Stimulated activated naive CD4-positive, alpha-beta T cell treated with Interleukin-2 at 50 U/mL for 16 hours (primary cell): ENCODE measurements at places on chromosomes 7 and 10.

- DNase-seq: no peak
These were observed 517.4 kb upstream of the ZMIZ1 start for GRCh38 chr10:78551184-78552005.

- DNase-seq: no peak
These were observed 110.0 kb upstream of the MYO3A start for GRCh38 chr10:25824050-25824449.

DNA sequence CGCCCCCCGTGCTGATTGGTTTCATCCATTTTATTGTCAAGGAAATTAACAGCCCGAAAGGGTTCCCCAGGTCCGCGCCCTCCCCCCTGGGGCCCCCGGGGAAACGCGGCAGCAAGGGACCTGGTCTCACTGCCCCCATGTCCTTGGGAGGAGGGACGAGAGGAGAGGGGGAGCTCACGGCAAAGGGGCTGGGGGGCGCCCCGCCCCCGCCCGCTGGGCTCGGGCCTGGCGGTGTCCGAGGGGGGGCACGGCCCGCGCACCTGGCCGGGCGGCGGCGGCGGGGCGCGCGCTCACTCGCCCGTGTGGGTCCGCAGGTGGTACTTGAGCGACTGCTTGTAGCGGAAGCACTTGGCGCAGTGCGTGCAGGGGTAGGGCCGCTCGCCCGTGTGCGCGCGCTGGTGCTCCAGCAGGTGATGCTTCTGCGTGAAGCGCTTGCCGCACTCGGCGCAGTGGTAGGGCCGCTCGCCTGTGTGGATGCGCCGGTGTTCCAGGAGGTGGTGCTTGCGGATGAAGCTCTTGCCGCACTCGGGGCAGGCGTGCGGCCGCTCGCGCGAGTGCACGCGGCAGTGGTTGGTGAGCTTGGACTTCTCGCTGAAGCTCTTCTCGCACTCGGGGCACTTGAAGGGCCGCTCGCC is 29.3 kb downstream of the ZNF777 start:
- DNase-seq: no peak

DNA sequence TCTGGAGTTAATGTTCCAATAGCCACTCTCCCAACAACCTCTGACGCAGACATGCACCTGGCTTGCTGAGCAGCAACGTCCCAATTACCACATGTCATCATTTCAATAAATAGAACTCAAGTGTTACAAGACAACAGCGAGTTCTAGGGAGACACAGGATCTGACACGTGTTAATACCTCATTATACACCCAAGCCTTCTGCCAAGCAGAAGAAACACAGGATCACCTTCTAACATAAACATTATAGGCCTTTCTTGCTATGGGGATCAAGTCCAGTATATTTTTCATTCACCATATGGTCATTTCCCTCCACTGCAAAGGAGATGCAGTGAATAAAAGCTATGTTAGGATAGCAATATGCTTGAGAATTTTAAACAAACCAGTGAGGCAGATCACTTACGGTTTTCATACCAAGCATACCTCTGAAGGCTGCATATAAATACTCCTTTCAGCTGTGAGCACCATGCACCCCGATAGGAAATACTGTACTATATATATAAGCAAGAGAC is 74.2 kb downstream of the JAZF1 start:
- DNase-seq: no peak

DNA sequence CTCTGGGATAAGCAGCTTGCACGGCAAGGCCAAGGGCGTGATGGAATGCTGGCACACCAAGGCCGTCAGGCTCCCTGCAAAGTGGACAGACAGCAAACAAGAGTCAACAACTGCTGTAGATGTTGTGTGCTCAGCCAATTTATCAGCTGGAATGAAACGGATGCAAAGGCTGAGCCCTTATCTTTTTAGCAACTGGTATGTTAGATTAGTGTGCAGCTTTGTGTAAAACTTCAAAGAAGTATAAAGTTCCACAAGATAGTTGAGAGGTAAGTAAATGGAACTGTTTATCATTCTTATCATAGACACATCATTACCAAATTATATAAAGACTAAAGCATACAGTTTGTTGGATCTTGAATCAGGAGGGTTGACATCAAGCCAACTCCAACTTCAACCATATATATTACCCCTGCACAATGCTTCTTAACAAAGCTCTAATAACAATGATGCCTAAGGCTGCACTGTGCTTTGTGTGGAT is 289.0 kb downstream of the TNS3 start:
- DNase-seq: no peak

DNA sequence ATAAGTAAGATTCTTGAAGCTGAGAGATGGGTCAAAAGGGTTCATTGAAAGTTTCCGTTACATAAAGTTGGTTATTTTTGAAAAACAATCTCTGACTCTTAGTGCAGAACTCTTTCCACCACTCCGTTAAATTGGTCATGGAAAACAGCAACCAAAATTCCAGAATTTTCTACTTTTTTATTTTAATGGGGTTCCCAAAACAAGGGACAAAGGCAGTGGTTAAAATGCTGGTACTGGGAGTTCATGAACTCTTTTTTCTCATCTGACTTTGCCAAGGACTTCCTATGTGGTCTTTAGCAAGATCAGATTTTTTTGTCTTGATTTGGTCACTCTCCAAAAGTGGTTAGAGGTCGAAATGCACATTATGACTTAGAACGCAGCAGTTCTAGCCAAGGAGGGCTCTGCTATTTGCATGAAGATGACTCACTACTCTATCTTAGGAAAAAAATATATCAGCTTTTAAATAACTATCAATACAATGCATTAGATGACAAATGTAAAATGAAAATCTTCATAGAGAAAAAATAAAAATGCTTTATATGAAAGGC is 145.7 kb downstream of the REEP3 start:
- DNase-seq: no peak

DNA sequence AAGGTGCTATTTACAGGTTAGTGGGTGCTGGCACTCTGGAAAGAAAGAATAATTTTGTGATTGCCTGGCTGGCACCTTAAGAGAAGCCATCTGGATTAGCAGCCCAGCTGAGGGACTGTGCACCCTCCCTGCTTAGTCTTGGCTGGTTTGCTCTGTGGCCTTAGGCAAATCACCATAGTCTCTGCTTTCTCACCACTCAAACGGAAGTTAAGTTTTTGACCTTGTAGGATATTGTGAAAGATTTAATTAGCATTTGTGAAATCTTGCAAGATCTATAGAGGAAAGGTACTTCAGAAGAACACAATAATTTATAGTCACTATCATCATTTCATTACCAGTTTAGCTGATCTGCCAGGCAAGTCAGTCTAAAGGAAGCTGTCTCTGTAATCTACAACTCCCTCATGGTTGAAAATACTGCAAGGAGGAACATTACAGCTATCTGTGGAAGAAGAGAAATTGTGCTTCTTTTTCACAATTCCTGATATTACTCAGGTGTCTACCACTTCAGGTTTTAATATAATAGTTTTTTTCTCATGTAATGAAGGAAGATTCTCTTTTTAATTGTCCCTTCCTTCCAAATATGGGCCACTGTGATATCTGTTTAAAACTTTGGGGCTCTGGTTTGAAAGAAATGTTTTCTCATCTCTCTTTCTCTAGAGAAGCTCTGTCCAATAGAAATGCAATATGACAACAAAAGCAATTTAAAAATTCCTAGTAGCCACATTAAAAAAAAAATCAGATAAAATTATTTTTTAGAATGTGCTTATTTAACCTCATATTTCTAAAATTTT is 219.6 kb downstream of the PTEN start:
- DNase-seq: no peak

GRCh38 chr10:33195608-33196376 is 138.7 kb downstream of the NRP1 start:
- no peak for DNase-seq

GRCh38 chr10:78335691-78336401 is 302.2 kb downstream of the RPS24 start:
- no peak for DNase-seq

- DNase-seq: no peak
These were observed 228.2 kb upstream of the SEMA3A start for GRCh38 chr7:84422790-84423189.

DNA sequence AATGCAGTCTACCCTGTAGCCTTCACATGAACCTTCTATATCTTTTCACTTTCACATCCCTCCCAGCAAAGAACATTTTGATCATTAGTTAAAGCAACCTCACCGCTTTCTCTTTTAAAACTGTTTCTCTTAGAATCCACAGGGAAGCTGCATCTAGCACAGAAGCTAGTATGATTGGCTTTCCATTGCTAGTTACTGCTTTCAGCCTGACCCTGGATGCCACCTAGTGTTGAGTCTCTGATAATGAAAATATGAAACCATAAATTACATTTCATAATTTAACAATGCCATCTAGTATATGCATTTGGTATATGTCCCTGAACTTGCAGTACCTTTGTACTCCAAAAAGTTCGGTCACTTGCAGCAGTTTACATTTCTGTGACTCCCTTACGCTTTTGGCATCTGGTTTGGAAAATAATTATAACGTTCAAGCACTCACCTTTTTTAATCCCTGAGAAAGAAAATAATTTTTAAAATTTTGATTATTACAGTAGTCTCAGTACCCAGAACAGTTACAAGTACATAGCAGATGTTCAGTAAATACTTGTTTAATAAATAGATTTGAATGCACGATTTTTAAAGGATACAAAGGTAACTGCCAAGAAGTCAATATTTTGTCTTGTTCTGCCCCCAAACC is 22.7 kb downstream of the CISD1 start:
- peak; percentile 17 for DNase-seq

GRCh38 chr7:83452256-83452655 is 196.7 kb downstream of the SEMA3E start:
- DNase-seq: no peak

DNA sequence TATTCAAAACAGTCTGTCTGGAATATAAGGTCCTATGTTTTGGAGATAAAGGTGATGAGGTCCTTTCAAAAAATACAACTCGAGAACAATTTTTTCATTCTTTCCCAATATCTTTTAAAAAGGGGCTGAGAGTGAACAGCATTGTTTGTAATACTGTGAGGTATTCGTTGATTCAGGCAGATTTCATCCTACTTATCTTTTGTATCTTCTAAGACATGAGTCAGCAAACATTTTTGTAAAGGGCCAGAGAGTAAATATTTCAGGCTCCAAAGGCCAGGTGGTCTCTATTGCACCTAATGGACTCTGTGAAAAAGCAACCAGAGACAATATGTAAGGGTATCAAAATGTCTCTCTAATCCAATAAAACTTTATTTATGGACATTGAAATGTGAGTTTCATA is 8.1 kb upstream of the ANK3 start:
- DNase-seq: no peak

DNA sequence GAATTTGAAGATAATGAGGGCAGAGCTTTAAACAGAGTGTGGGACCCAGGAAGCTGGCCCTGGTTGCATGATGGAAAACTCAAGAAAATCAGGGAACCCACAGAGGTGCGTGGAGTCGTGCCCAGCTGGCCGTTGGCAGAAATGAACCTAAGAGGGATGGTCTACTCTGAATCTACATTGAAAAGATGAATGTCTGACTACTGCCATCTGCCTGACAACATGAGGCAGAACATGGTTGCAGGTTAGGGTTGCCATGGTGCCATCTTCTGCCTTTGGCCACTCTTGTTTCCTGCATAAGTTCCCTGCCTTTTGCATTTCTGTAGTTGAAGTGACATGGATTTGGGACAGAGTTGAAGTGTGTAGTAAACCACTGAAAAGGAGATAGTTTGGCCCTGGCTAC is 138.5 kb upstream of the COBL start:
- DNase-seq: no peak

DNA sequence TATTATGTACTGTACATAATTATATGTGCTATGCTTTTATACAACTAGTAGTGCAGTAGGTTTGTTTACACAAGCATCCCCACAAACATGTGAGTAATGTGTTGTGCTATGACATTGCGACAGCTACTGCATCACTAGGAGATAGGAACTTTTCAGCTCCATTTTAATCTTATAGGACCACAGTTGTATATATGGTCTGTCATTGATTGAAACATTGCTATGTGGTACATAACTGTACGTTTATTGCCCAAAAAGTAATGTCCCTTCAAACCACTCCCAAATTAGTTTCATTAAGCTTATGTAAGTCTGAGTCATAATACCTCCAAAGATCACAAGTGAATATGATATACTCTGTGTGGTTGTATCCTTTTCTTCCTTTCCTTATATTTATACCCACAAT is 183.2 kb upstream of the POT1 start:
- DNase-seq: no peak

GRCh38 chr7:38185395-38186307 is 7.6 kb downstream of the STARD3NL start:
- DNase-seq: no peak
